ENCODE measurements at places on chromosomes 4 and X. TPM values are rescaled to one million over a fixed set of nuclear protein-coding genes. Genes with fewer than 3 reads are reported as not detected.

UBE2A gene
- total RNA-seq = 59.4 TPM

GYPB gene
- not detected for total RNA-seq

RHOXF1 gene
- total RNA-seq = not detected

PCDH18 gene
- 0.27 TPM for total RNA-seq

USP53 gene
- total RNA-seq = 162 TPM

TLR8 gene
- not detected for total RNA-seq

NXF2 gene
- not detected for total RNA-seq

BMP3 gene
- not detected for total RNA-seq

OTC gene
- total RNA-seq = 0.07 TPM

ADGRG4 gene
- under 0.01 TPM for total RNA-seq

SSX2 gene
- not detected for total RNA-seq

BEND4 gene
- 2.4 TPM for total RNA-seq

PCDH19 gene
- 1.1 TPM for total RNA-seq

GAGE12H gene
- total RNA-seq = not detected

TEC gene
- 0.27 TPM for total RNA-seq

GPR143 gene
- 3.3 TPM for total RNA-seq

TIGD4 gene
- total RNA-seq = 0.29 TPM

L1CAM gene
- 0.27 TPM for total RNA-seq

PITX2 gene
- not detected for total RNA-seq

BEX3 gene
- total RNA-seq = 193 TPM

DCX gene
- total RNA-seq = not detected

HS3ST1 gene
- 2.9 TPM for total RNA-seq

HPGDS gene
- not detected for total RNA-seq

PRDM8 gene
- total RNA-seq = 0.66 TPM

MND1 gene
- total RNA-seq = 5.2 TPM

CLIC2 gene
- total RNA-seq = 18.0 TPM

CAPN6 gene
- total RNA-seq = not detected

GRIA3 gene
- total RNA-seq = 0.07 TPM

RTL3 gene
- not detected for total RNA-seq

FGB gene
- not detected for total RNA-seq

NDST3 gene
- total RNA-seq = not detected

CT45A7 gene
- total RNA-seq = not detected

NUDT10 gene
- total RNA-seq = 0.43 TPM

GPAT3 gene
- 24.8 TPM for total RNA-seq

IRS4 gene
- not detected for total RNA-seq

CCNI gene
- 211 TPM for total RNA-seq

MAGEC3 gene
- not detected for total RNA-seq

CCNB3 gene
- total RNA-seq = 4.7 TPM

GPR173 gene
- 3.2 TPM for total RNA-seq

FAM47E gene
- 0.13 TPM for total RNA-seq

HEPH gene
- 1.8 TPM for total RNA-seq

ALB gene
- total RNA-seq = 0.13 TPM

GYPE gene
- total RNA-seq = 0.93 TPM

CLDN2 gene
- total RNA-seq = not detected

TMEM31 gene
- not detected for total RNA-seq

DIPK2B gene
- 39.3 TPM for total RNA-seq

ANAPC10 gene
- 29.0 TPM for total RNA-seq

SSX3 gene
- not detected for total RNA-seq

PDLIM5 gene
- 322 TPM for total RNA-seq

SPANXN2 gene
- not detected for total RNA-seq

FAM193A gene
- 24.7 TPM for total RNA-seq

SMARCA5 gene
- 84.7 TPM for total RNA-seq

CASK gene
- total RNA-seq = 28.5 TPM

NHSL2 gene
- total RNA-seq = 38.0 TPM

ELMOD2 gene
- total RNA-seq = 30.2 TPM

All from thoracic aorta endothelial cell (primary cell).